ENCODE measurements at places on chromosomes 16 and 17.

GRCh38 chr17:46822388-46822921 lies 4.0 kb upstream of the WNT3 start:
- no peak for DNase-seq

DNA sequence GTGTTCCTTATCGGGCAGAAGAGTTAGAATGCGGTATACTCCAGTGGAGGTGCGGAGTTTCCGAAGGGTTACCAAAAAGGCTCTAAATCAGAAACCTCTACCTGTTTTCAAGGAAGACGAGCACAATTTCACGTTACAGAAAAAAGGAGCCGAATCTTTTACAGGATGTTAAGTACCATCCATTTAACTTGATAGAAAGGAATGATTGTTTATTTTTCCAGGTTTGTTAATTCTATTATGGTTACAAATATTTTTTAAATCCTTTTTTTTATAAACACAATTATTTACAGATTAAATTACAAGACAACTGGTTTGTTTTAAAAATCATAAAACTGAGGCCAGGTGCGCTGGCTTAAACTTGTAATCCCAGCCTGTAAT lies 18.2 kb downstream of the ZNF213 start:
- no peak for DNase-seq

GRCh38 chr17:59121901-59122480 lies 15.3 kb upstream of the TRIM37 start:
- DNase-seq: no peak

GRCh38 chr17:17711641-17712162 lies 30.4 kb downstream of the RAI1 start:
- no peak for DNase-seq

Data from activated T-cell treated with anti-CD3 and anti-CD28 coated beads for 1 hour (primary cell).